Jurkat, Clone E6-1 (cell line): ENCODE measurements at places on chromosomes 2 and 18.

- no peak for DNase-seq
Measured at GRCh38 chr2:191483117-191483516, 194.8 kb upstream of the NABP1 start.

DNA sequence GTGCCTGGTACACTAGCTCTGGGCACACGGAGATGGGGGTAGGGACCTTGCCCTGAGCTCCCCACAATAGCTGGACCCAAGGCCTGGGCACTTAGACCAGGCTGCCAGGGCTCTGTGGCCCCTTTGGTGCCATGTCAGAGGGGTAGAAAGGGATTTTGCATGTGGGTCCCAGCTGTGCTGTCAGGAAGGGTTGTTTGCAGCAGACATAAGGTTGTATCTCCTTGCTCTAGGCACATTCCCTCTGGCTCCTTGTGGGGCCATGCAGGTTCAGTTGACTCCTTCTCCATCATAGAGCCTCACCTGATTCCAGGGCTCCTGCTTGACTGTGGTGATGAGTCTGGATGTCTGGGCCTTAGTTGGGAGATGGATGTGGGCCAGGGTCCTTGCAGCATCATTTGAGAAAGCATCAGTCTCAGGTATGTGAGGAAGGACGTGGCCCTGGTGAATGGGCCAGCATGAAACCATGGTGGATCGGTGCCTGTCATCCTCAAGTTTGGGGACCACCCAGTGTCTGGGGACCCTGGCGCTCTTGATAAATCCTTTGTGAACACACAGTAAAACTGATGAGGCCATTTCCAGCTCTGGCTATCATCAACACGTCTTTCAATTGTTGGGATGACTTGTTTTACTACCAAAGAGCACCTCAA is 461.9 kb upstream of the HS6ST1 start:
- DNase-seq, result no peak

- DNase-seq, result no peak
Measured at GRCh38 chr18:32542221-32542798, 71.6 kb upstream of the GAREM1 start.

GRCh38 chr2:85019121-85019520 is 48.2 kb downstream of the KCMF1 start:
- no peak for DNase-seq

DNA sequence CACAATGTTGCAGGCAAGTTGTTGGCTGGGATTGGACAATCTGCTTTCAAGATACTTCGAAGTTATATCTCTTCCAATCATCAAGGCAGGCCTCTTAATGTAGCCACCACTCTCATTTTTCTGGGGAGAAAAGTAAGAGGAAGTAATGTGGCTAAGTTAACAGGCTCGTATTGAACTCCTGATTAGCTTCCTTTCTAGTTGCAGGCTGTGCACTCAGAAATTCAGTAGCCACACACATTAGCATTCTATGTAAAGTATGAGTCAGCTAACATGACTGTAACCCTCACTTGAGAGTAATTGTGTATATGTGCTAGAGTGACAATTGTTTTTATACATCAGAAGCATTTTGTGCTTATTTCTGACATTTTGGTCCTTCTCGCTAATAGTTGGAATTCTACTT is 3.3 kb downstream of the TWSG1 start:
- peak; percentile 72 for DNase-seq

DNA sequence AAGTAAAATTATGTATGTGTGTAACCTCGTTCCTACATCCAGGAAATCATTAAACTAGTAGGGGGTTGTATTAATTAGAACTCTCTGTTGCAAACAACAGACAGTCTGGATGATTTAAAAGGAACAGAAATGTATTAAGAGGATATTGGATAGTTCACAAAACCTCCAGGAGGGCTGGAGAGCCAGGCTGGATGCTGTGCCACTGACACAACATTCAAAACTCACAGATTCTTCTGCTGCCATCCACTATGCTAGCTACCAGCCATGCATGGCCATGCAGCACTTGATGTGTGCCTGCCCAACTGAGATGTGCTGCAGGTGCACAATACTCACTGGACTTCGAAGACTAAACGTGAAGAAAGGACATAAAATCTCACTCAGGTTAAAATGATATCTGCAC is 48.2 kb upstream of the SH3RF3 start:
- no peak for DNase-seq

- no peak for DNase-seq
Measured at GRCh38 chr18:7696780-7697179, 129.7 kb downstream of the PTPRM start.

- DNase-seq, result no peak
Measured at GRCh38 chr2:239159476-239159911, 241.3 kb downstream of the HDAC4 start.

DNA sequence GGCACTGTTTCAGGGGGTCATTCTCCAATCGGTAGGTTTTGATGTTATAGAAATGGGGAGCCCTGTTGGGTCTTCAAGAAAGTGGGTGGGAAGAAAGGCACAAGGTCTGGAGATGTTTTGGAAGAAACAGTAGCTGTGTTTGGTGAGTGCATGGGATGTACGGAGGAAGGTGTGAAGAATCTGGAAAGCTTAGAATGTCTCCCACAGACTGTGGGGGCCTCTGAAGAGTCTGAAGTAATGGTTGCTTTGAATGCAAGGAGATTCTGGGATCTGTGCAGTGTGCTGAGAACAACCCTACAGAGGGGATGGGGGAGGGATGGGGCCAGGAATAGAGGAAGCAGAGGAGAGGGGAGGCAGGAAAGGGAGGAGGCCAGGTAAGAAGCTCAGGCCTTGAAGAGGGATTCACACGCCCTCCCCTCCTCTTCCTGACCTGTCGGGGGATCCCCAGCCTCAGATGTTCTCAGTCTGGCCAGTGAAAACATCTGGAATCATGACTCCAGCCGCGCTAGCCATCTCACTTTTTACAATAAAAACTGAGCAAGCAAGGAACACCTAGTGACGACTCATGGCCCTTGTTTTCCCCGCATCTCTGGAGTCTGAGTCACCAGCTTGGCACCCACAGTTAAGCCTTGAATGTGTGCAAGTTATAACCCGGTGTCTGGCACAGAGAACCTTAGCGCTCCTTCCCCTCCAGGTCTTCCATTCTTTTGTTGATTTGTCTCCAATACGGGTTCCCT is 74.2 kb downstream of the SH3BP4 start:
- no peak for DNase-seq

GRCh38 chr2:232377841-232378734 is 463 bp upstream of the ALPP start:
- DNase-seq, result no peak

DNA sequence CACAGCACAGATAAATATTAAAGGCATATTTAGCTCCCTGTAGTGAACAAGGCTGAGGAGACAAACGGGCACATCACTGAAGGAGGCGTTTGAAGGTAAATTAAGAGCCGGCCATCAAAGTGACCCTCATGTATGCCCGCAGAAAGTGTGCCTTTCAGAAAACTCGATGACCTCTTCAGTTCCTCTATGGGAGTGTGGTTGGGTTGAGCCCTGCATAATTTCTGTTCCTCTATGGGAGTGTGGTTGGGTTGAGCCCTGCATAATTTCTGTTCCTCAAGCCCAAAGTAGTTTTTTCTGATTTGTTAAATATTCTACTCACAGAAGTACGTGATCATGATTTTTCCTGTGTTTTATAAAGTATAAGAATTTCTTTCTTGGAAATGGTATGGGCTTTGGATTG is 568.5 kb downstream of the TSN start:
- no peak for DNase-seq

GRCh38 chr2:137178951-137179377 is 413.6 kb downstream of the THSD7B start:
- DNase-seq, result no peak

GRCh38 chr2:11175293-11175795 is 20.1 kb downstream of the SLC66A3 start:
- peak; percentile 51 for DNase-seq

- DNase-seq, result no peak
Measured at GRCh38 chr18:6959110-6959509, 158.5 kb downstream of the LAMA1 start.

GRCh38 chr2:164430166-164430783 is 191.0 kb downstream of the GRB14 start:
- peak; percentile 18 for DNase-seq

DNA sequence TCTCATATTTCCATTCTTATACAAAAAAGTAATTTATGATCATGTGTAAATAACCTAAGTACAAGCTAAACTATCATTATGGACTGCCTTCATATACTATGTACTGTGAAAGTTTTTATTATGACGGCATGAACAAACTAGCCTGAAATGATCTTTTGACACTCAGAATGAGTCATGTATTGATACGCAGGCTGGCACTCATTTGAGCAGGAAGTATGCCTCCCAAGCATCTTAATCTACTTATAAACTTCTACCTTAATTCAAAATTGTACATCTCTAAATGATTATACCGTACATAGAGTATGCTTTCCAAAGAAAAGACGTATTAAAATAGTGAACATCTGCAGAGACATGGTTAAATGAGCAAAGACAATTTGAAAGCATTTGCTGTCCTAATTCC is 207.1 kb upstream of the SPOPL start:
- DNase-seq, result no peak

DNA sequence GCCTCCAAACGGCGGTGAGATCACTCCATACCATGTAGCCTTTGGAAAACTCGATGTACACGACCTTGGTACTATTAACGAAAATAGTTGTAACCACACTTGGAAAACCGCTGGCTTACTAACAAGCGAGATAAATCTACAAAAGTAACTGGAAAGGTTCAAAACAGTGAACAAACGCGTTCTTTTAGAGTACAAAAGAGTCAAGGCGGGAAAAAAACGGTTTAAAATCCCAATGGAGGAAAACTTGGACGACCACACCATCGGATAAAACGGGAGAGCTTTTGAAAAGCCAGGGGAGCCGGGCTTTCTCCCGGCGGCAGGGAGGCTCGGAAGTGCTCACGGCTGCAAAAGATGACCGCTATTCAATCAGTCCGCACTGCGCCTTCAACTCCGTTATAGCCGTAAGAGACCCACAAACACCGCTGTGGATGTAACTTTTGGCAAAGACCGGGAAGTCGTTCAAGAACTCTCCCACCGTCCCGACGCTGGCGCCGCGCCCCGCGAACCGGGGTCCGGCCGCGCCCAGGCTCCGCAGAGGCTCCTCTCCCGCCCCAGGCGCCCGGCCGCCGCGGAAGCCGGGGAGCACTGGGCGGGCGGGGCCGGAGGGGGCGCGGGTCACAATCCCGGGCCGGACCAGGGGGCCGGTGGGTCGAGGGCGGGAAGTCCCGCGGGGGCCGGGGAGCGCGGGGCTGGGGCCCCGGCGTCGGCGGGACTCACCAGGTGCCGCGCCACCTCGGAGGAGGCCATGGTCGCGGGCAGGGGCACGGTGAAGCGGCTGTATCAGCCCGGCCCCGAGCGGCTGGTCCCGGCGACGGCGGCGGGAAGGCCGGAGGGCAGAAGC is 465 bp downstream of the SEPTIN10 start:
- no peak for DNase-seq

DNA sequence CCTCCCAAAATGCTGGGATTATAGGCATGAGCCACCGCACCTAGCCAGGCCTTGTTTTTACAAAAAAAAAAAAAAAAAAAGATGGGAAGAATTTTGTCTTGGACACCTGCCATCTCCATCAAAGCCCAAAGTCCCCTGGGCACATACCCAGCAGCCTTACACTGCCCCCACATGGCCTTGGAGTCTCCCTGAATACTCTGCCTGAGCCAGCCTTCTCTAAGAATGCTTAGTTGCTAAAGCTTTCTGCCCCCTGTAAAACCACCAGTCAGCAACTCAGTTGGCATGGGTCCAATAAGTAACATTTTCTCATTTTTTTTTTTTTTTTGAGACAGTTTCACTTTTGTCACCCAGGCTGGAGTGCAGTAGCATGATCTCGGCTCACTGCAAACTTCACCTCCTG is 40.6 kb downstream of the SPC25 start:
- peak; percentile 42 for DNase-seq

DNA sequence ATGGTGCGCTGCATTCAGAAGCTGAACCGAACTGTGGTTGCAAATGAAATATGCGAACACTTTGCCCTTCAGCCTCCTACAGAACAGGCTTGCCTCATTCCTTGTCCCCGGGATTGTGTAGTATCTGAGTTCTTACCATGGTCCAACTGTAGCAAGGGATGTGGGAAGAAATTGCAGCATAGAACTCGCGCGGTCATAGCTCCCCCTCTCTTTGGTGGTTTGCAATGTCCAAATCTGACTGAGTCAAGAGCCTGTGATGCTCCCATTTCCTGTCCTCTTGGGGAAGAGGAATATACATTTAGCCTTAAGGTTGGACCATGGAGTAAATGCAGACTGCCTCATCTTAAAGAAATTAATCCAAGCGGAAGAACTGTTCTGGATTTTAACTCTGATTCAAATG is 291.4 kb downstream of the THSD7B start:
- no peak for DNase-seq

DNA sequence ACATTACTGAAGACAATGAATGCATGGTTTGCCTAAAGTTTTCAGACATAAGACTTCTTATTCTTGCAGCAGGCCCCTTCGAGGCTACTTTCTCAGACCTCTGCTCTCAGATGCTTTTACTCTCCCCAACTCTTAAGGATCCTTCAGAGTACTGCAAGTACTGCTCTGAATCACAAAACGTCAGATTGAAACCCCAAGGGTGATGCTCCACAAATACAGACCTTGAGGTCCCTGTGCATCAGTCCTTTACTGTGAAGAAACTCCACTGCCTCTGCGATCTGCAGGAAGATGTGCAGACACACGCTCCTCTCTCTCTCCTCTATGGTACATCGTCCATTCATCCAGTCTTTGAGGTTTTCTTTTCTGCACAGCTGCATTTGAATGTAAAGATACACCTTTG is 52.8 kb downstream of the EIF2AK3 start:
- DNase-seq, result no peak

DNA sequence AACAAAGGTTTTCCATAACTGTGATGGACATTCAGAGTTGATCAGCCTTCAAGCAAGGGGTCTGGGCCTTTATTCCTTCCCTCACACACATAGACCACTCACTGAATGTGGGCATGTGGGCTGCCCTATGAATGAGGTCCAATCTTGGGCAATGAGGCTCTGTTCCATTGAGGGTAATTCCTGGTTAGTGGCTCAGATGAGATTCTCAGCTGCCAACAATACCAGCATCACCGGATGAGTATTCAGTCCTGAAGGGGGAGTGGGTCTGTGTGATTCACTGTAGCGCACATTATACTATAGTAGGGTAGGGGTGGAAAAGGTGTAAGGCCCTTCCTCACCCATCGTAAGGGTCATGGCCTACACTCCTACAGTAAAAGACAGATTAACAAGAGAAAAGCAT is 9.9 kb upstream of the PARD3B start:
- DNase-seq, result no peak

DNA sequence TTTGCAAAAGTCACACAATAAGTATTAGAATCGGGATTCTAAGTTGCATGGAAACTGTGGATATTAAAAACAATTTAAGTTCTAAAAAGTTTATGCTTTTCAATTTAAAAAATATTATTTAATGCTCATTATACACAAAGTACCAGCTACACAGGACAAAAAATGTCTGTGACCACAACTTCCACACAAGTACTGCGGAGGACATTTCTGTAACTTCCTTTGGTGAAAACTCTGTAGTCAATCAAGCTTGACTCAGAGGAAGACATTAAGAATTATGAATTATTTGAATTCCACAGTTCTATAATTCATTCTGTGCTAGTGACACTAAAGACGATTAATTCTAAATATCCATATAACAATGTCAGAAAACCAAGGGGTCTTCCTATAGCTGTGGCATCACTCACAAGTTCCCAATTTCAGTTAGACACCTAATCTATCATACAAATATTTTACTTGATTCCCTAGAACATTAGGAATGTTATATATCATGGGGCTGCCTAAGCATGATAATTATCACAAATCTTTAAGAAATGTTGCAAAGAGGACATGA is 120.5 kb downstream of the AFF3 start:
- no peak for DNase-seq
